ENCODE measurements at places on chromosomes 4 and X.

- DNase-seq = no peak
These were observed 42.4 kb upstream of the GAB1 start for GRCh38 chr4:143294310-143294709.

- no peak for DNase-seq
These were observed 30.9 kb upstream of the FAM156A start for GRCh38 chrX:52988985-52989917.

DNA sequence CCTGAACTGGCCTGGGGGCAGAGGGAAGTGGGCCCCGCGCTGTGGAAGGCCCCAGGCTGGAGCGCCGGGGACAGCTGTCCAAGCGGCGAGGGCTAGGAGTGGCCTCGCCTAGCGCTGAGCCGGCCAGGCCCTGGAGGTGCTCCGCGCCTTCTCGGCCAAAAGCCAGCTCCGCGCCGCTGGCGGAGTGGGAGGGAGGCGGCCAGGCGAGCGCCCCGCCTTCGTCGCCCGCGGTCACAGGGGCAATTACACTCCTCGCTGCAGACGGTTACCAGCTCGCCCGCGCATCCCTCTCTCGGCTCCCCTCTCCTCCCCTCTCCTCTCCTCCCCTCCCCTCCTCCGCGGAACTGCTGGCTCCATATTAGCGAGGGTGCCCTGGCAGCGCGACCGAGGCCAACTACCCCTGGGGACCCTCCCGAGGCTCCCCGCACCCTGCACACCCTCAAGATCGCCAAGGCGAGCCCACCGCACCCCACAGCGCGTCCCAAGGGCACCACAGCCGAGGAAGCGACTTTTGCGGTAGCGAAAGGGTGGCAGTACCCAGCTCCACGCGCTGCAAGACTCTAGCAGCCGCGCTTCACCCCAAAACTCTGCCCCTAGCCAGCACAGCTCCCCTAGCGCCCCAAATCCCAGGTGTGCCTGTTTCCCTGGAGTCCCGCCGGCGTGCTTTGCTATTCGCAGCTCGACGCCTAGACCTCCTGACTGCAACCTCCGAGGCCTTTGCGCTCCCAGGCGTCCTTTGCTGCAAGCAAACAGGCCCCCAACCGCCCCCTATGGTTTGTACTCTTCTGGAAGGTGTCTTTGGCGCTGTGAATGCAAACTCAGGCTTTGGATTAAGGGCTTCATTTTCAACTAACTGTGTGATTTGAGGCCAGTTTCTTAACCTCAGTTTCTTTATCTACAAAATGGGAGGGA is 91.4 kb downstream of the BCOR start:
- DNase-seq = no peak

- no peak for DNase-seq
These were observed 133.1 kb downstream of the CORIN start for GRCh38 chr4:47704693-47705325.

DNA sequence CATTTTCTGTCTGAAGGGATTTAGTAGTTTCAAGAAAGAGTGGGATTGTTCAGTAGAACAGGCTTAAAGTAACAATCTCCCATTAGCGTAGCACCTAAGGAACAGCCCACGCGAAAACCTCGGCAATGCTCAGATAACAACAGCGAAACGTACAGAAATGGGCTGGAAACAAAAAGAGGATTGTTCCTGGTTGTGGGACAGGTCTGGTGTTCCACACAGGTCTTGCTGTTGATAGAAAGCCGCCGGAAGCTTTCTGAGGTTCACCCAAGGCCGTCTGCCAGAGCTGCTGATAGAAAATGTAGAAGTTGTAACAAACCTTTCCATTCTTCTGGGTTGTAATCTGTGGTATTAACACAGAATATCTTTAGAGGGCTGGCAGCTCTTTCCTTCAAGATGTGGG is 69.4 kb upstream of the CLCN4 start:
- no peak for DNase-seq

GRCh38 chrX:102859550-102859871 is 77.6 kb upstream of the RAB40AL start:
- no peak for DNase-seq

- DNase-seq = no peak
These were observed 18.9 kb upstream of the HERC3 start for GRCh38 chr4:88573276-88573980.

GRCh38 chr4:95255396-95256107 is 293.2 kb downstream of the UNC5C start:
- DNase-seq = no peak

GRCh38 chr4:110621328-110621812 is 1.5 kb downstream of the PITX2 start:
- DNase-seq = no peak

DNA sequence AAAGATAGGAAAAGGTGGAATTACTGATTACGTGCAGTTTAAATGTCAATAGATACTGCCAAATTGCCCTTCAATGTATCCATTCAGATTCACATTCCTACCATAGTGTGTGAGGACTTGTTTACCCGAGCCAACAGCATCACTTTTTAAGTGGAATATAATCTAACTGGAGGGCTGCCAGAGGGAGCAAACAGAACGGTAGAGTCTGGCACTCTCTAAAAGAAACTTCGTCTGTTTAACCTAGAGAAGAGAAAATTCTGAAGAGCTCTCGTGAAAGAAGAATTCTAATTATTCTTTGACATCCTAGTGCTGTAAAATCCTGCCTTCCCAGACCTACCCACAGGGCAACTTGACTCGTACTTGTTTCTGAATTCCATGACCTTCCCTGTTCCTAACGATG is 23.2 kb downstream of the SMIM43 start:
- no peak for DNase-seq
